ENCODE measurements at places on chromosomes 11 and 22.

DNA sequence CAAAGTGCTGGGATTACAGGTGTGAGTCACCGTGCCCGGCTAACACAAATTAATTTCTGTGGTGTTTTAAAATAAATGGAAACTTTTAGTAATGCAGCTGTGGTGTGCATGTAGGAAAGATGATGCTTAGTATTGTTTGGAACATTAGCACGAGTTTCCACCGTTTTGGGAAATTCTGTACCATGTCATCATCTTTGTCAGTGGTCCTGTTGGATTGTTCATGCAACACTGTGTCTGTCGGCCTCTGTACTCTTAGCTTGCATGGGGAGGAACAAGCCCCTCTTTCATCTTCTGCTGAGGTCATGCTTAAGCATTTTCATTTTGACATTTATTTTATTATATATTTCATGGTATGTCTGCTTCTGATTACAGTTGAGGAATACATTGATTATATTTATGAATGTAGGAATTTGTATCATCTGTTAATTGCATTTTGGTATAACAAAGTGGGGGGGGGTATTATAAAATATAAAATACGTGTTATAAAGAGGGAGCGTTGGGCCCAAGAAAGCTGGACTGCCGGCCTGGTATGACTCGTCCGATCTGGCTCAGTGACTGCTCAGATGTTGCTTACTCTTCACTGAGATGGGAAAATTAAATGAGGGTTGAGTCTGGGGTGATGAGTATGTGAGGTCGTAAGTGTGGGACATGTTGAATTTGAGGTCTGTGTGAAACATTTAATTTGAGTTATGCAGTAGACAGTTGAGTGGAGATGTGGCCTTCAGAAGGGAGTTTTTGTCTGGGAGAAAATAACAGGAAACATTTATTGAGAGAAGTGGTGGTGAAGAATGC, 28.7 kb downstream of the CECR2 start:
- no peak for DNase-seq

GRCh38 chr11:36738292-36738861, 140.3 kb upstream of the RAG2 start:
- DNase-seq, result no peak

GRCh38 chr11:37988031-37988430, 1390.0 kb upstream of the RAG2 start:
- no peak for DNase-seq

DNA sequence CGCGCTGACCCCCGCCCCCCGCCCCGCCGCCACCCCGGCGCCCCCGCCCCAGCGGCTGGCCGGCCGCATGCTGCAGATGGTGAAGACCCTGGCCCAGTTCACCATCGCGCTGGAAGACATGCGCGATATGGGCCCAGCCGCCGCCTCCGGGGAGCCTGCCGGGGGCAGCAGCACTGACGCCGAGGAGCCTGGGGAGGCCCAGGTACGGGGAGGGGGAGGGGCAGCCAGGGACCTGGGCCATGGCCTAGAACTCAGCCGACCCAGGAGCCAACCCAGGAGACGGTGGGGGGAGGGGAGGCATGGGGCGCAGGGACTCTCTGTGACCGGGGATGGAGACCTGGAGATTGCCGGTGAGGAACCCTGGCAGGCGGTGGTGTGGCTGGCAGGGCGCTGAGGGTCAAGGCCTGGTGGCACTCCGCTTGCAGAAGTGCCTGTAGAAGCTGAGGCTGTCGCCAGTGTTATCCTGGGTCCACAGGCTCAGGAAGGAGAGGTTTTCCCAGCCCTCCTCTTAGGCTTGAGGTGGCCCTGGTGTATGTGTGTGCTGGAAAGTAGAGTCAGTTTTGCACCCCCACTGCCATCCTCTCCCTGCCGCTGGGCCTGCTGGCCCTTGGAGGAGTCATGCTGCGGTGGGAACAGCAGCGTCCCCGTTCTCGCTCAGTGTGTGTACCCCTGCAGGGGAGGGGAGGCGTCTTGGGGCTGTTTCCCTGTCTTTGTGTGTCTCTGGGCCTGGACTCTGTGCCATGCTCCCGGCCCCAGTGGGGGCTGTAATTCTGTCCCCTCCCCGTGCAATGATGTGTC, 32.9 kb upstream of the RELT start:
- DNase-seq, result no peak

DNA sequence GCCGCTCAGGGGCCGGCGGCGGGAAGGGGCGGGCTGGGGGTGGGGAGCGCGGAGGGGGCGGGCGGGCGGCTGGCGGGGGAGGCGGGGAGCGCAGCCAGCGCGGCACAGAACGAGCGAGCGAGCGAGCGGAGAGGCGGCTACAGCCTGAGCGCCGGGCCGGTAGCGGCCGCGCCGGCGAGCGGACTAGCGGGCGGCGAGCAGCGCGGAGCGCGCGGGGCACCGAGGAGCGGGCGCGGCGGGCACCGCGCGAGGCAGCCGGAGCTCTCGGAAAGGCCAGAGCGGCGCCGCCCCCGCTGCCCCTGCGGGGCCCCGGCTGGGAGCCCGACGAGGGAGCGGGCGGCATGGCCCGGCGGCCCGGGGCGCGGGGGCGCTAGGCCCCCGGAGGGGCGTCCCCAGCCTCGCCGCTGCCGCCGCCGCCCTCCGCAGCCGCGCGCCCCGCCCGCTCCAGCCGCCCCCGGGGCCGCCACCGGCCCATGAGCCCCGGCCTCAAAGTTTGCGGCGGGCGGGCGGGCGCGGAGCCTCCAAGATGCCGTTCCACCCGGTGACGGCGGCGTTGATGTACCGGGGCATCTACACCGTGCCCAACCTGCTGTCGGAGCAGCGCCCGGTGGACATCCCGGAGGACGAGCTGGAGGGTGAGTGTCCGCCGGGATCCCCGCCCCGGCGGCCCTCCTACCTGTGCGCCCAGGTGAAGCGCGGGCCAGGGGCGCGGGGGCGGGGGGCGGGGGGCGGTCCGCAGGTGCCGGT, at the start of gene CABP7:
Gene CABP7 (plus strand): TSS at position 105 of the 747 bp plus-strand sequence. CDS start 422 bp downstream, at position 527.
- no peak for DNase-seq

GRCh38 chr11:10375280-10375971, 70.6 kb downstream of the ADM start:
- DNase-seq, result no peak

DNA sequence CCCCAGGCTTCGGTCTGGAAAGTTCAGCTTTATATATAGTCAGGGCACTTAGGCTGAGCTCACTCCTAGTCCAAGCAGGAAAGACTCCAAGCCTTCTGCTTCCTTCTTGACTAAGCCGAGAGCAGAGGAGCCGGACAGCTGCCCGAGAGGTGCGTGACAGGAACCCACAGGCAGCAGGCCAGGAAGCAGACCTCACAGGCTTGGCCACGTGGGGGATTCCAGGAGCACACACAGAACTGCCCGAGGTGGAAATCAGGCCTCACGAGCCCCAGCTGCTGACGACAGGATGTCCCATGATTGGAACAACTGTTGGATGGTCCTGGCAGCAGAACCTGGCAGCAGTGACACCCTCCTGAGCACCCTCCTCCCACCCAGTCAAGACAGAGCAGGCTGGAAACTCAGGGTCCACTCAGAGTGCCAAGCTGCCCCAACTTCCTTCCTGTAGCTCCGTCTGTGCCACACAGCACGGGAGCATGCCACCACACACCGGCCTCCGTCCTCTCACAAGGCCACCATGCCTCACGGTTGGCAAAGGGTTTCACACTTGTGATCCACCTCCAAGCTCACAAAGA, 5.4 kb downstream of the PLA2G6 start:
- DNase-seq, result no peak

- DNase-seq, result no peak
Observed at GRCh38 chr11:130204703-130205095, 45.1 kb downstream of the ST14 start.

- DNase-seq, result no peak
Observed at GRCh38 chr11:118929501-118930093, 3.9 kb upstream of the BCL9L start.

DNA sequence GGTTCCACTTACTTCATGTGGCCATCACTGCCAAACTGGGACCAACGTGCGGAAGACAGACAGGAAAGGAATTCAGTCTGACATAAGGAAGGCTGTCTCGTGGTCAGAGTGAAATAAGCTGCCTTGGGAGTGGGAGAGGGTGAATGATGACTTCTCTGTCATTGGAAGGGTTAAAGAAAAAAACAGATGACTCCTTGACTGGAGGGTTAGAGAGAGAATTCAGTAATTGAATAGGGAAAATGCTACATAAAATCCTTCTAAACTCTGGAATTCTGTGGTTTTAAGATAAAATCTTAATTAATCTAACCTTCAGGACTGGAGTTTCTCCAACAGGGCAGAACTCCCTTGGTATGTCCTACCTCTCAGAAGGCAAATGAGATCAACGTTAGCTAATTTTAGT, 33.8 kb downstream of the RAB30 start:
- no peak for DNase-seq

GRCh38 chr11:68383976-68384501, 71.6 kb downstream of the LRP5 start:
- DNase-seq, result peak; percentile 24

DNA sequence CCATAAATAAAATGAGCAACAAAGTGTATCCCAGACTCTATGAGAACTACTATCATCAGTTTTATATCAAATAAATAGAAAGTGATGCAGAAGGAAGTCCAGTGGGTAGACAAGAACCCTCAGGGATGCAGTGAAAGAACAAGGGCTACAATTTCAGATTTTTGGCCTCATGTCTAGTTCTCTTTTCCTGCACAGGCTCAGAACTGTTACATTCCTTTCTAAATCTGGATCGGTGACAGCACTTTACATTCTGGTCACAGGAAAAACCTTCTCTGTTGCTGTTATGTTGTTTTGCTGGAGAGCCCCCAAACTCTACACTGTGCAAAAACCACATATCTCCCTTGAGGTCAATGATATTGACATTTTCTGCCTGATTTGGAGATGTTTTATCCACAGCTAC, 108.8 kb upstream of the ANO5 start:
- DNase-seq, result no peak

DNA sequence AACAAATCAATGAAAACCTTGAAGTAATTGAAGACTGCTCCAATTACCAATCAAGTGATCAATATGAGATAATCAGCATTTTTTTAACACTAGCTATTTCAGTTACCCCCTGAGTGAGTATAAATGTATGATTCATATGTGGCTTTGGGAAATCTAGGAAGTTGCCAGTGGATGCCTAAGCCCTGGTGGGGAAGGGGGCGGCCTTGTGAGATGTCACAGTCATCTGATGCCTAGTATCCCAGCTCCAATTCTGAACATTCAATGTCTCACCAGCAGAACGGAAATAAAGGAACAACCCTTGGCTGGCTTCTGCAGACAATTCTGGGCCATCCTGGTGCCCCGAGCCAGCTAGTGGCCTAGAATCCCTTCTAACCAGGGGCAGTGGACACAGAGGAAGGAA, 58.5 kb upstream of the TIMP3 start:
- no peak for DNase-seq

DNA sequence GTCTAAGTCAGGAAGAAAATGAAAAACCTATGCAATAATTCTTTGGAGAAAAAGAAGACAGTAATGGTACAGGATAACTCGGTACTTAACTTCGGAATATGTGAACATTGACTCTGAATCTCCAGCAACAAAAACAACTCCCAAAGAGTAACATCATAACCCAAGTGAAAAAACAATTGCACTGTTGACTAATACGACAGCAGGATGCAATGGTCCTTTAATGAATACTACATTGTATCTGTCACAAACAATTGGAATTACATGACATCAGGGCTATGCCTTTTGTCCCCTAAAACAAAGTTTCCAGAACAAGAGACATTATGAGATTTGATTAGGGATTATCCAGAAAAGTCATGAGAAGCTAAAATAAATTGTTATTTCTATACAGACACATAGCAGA, 1065.9 kb downstream of the LRRC4C start:
- DNase-seq, result no peak

GRCh38 chr11:123526027-123526805, 96.1 kb downstream of the GRAMD1B start:
- peak; percentile 28 for DNase-seq

GRCh38 chr11:72752088-72752914, at the start of gene ARAP1:
Gene ARAP1, minus strand, starts transcription at chr11:72752408. Its CDS starts 25,280 bp downstream, at chr11:72727128.
- no peak for DNase-seq

GRCh38 chr22:49853981-49854831, 562 bp downstream of the ZBED4 start:
- DNase-seq, result no peak

DNA sequence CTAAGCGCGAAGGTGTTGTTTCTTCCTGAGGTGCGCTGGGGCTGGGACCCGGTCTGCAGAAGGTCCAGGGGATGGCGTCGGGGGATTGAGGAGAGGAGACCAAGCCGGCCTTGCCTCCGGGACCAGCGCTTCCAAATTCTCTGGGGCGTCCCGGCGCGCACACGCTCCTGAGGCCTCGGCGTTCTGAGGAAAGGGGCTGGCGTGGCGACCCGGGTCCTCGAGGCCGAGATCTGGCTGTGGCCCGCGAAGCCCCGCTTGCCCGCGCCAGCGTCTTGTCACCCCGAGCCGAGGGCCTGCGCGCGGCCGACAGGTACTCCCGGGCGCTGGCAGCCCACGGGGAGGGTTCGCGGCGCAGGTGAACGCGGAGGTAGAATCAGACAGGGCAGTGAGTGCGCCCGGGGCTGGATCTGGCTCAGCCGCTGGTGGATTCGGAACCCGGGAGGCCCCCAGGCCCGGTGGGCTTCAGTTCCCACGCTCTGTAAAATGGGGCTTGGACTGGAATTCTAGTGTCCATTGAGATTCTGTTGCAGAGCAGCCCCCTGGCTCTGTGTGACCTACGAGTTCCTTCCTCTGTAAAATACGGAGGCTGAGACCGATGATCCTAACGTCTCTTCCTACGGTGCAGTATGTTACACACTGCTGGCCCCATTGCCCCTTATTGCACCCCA, 14.7 kb downstream of the SSH3 start:
- DNase-seq, result no peak

- no peak for DNase-seq
Observed at GRCh38 chr22:44337678-44338004, 24.9 kb upstream of the SHISAL1 start.

DNA sequence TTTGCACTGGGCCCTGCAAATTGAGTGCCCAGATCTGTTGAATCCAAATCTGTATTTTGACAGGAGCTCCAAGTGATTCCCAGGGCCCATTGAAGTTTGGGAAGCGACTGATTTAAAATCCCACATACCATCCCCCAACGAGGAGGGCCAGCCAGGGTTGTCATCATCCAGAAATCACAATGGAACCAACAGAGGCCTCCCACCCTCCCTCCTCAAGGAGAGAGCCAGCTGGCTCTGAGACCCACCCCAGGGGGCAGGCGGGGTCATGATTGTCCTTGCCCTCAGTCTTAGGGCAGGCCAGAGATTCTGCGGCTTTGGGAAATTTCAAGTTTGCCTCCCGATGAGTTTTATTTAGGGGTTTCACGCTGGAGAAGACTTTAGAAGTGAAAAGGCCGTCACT, 358.2 kb downstream of the MN1 start:
- DNase-seq, result no peak

DNA sequence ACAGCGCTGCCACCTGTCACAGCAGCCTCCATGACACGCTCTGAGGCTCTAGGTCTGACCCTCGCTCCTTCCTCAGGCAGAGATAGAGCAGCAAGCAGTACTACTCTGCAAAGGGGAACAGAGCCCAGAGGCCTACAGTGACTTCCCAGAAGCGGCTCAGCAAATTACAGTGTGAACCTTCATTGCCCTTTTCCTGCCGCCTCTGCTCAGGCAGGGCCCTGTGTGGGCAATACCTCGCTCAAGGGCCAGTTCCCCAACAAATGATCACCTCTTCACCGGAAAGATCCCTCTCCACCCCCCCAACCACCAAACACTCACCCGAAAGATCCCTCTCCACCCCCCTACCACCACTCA, 12.3 kb downstream of the KIAA0930 start:
- DNase-seq, result no peak

GRCh38 chr22:27461470-27461869, 340.1 kb downstream of the MN1 start:
- DNase-seq, result no peak
